ENCODE measurements at places on chromosomes 11 and 22.

GRCh38 chr22:44760476-44760875 lies 8.1 kb downstream of the ARHGAP8 start:
- DNase-seq = no peak

- DNase-seq = no peak
Measured at GRCh38 chr11:87459351-87459750, 421.6 kb downstream of the TMEM135 start.

GRCh38 chr11:12653729-12654128 lies 20.5 kb upstream of the TEAD1 start:
- DNase-seq = no peak

DNA sequence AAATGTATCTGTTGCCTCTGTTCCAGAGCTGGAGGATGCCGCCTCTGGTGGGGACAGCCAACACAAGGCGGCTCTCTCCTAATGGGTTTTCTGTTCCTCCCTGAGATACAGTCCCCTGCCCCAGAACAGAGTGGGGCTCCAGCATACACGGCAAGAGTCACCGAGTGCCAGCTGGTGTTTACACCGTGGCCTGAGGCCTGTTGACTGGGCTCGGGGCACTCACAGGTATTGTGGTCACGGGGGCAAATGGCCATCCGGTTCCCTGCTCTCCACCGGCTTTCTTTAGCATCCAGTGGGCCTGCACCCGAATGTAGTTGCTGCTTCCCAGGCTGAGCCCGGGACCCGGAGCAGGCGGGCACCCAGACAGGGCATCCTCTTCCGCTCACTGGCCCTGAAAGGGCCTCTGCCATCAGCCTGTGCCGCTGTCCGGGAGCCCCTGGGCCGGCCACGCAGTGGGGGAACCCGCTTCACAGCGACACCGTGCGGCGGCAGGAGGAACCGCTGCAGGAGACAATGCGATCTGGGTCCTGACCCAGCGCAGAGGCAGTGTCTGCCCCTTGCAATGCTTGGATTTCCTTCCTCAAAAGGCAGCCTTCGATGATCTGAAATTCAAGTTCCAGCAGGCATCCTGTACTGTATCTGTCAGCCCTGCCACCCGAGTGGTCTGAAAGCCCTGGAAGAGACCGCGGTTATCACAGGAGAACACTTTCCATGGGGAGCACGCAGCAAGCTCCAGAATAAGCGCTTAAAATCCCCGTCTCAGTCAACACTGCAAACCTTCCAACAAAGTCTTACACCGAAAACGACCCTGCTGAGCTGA lies 859 bp upstream of the KRTAP5-5 start:
- peak; percentile 83 for DNase-seq

DNA sequence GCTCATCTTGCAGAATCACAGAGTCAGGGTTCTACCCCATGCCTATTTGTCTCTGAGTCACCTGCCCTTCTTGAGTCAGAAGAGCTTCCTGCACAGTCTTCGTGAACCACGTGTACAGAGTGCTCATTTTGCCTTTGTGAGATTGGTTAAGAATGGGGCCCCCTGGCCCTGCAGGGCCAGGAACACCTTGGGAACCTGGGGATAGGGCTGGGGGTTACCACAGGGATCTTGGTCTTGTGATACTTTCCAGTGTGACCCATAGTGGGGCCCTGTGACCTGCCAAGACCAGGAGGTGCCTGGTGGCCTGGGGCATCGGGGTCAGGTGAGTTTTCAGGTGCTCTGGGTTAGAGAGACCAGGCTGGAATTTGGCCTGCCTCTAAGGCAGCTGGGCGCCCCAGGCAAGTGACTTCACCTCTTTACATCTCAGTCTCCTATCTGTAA lies 9.4 kb downstream of the TMPRSS13 start:
- DNase-seq = no peak

Measured in HTR-8/SVneo (cell line).